ENCODE measurements at places on chromosomes 5 and 9. TPM values are rescaled to one million over a fixed set of nuclear protein-coding genes. Genes with fewer than 3 reads are reported as not detected.

The ZCCHC7 gene
- 19.5 TPM for total RNA-seq

The NCS1 gene
- total RNA-seq: 26.3 TPM

The KYAT1 gene
- 4.8 TPM for total RNA-seq

The BTNL3 gene
- not detected for total RNA-seq

The AJM1 gene
- total RNA-seq: 0.90 TPM

The IDNK gene
- total RNA-seq: 3.7 TPM

The PIP5KL1 gene
- total RNA-seq: 0.94 TPM

The BNC2 gene
- total RNA-seq: 29.6 TPM

The CAPSL gene
- total RNA-seq: not detected

The SPAAR gene
- 0.12 TPM for total RNA-seq

The C9 gene
- 1.4 TPM for total RNA-seq

The FREM1 gene
- under 0.01 TPM for total RNA-seq

The UBE2D2 gene
- 42.0 TPM for total RNA-seq

The ATP6V0E1 gene
- total RNA-seq: 389 TPM

All from smooth muscle cell of the coronary artery (primary cell).